ENCODE measurements at places on chromosomes 7 and 10.
A peak's percentile ranks its signal among the peaks of the same experiment; 100 is the strongest.

GRCh38 chr10:60312818-60313588 is 76.7 kb downstream of the ANK3 start:
- no peak for DNase-seq

DNA sequence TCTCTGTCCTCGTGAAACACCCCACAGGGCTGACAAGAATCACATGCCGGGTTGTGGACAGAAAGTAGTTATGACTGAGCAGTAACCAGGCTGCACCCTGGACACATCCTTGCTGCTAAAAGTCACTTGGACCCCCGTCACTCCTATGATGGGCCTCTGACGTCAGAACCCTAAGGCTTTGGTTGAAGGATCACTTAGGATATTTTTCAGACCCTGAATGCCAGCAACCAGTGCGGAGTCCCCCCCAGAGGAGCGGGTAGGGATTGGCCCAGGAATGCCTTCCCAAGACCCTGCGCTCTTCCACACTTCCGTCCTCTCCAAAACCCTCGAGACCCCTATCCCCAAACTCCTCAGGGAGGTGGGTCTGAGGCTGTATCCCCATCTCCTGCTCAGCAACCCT is 52.1 kb downstream of the CFAP46 start:
- no peak for DNase-seq

DNA sequence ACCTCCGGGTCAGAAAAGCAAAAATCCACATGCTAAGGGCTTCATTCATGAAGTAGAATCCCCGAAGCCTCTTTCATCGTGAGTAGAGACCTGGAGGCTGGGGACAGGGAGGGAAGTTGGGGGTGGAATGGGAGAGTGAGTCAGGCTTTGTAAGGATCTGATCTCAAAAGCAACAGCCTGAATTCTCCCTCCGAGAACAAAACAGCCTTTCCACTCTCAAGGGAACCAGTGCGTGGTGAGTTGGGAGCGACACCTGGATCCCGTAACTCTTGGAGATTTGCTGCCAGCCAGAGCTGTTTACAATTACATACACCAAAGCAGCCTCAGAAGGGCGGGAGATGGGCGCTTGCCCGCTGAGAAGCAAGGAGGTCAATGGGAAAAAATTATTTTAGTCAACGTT is 10.8 kb downstream of the AFAP1L2 start:
- DNase-seq = peak; percentile 45

GRCh38 chr7:119395024-119395423 is 878.0 kb upstream of the KCND2 start:
- no peak for DNase-seq

- no peak for DNase-seq
Measured at GRCh38 chr7:41047211-41047610, 655.7 kb downstream of the INHBA start.

- peak; percentile 53 for DNase-seq
Measured at GRCh38 chr10:32077896-32078485, 21.8 kb upstream of the KIF5B start.

GRCh38 chr7:99594948-99595745 is 2.9 kb upstream of the TMEM225B start:
- DNase-seq = no peak

DNA sequence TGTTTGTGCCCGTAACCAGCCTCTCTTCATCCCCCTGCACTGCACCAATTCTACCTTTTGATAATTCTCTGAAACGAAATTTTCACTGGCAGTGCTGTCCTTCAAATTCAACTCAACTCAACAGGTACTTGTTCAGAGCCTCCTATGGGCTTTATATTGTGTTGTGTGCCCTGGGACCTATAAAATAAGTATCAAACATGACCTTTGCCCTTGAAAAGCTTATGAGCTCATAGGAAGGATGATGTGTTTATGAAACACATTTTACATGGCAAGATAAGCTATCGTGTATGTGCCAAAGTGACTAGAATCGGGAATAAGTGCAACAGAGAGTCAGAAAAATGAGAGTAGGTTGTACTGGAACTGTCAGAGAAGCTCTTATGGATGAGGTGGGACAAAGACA is 923.5 kb downstream of the LRMDA start:
- no peak for DNase-seq

DNA sequence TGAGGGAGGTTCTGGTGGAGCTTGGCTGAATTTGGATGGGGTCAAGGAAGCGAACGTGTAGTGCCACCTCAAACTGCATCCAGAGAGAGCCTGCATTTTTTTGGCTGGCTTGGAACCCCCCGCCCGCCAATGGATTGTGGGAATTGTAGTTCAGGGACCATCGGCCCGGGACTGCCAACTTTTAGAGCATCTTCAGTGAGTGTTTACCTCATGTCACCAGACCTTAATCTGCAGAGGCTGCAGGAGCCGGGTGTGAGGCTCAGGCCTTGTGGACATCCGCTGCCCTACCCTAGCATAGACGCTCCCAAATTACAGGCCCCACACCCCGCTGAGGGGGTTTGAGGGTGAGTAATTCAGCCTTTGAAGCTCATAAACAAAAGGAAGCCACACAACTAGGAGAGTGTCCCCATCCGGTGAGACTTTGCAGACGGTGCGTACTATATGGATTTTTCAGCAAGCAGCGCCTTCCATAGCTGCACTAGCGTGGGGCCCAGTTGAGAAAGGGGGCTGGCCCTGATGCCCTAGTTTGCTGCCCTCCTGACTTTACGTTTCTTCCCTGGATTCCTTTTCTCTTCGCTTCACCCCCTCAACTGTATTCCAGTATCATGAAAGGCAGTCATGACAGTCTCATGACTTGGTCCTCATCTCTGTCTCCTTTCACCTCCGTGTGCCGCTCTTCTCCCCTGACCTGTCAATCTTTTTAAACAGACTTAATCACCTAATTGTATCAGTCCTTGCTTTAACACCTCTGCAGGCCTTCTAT is 717 bp downstream of the CNPY4 start:
- peak; percentile 76 for DNase-seq

DNA sequence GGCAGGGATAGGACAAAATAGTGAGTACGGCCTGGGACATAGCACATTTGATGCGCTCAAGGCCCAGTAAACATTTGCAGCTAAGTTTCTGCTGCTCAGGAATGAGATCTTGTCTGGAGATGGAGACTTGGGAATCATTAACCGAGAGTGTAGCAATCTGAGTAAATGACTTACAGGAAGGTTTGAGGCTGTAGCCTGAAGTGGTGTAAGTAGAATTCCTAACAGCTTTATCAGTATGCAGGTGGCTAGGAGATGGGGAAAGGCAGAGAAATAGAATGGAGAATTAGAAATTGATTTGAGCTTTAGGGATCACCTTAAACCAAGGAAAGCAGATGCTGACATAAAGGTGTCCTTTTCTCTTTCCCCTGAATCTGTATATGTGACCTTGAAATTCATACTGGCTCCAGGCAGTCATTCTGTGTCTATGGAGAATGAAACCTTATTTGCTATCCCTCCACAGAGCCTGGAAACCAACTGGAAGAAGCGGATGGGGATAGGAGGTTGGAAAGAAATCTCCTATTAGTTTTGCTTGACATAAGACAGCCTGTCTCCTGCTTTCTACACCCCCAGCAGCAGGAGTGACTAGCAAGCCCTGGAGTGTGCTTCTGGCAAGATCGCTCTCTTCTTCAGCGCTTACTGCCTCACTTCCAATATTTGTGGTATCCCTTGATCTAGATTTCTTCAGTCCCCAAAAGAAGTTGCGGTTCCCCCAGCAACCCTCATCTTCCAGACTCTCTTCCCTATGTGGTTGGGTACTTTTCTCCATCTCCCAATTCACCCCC is 6.4 kb upstream of the PON2 start:
- DNase-seq = no peak

- no peak for DNase-seq
Measured at GRCh38 chr10:77228559-77228958, 409.0 kb downstream of the KCNMA1 start.

GRCh38 chr10:126063353-126063791 is 167.0 kb downstream of the FANK1 start:
- DNase-seq = peak; percentile 83

DNA sequence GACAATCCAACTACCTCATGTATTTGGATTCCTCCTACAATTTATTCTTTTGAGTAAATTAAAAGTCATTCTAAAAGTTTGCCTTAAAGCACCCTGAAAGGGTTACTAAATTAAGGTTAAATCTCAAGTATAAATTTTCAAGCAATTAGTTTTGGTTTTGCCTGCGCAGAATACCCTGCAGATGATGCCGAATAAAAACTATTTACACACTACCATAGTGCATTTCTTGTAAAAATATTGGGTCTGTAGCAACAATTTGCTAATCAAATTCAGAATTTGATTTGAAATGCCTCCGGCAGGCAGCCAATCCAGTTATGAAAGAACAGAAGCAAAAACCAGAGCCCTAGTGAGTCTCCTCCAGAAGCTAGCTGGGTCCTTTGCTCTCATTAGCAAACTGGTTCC is 122.2 kb downstream of the TWIST1 start:
- DNase-seq = no peak

DNA sequence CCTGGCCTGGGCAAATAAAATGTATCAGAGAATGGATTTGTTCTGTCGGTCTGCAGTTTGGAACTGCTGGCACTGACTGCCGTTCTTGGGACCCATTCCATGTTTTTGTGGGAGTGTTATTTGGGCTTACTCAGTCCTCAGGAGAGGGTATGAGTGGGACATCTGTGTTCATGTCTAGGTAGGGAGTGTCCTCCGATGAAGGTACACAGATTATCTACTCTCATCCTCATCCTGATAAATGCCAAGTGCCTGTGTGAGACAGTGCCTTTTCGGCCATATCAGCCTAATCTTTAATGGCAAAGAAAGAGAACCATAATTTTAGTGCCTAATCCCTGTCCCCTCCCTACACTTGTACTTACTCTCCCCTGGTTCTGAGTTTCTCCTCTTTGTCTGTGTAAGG is 409.4 kb downstream of the REEP3 start:
- DNase-seq = no peak

DNA sequence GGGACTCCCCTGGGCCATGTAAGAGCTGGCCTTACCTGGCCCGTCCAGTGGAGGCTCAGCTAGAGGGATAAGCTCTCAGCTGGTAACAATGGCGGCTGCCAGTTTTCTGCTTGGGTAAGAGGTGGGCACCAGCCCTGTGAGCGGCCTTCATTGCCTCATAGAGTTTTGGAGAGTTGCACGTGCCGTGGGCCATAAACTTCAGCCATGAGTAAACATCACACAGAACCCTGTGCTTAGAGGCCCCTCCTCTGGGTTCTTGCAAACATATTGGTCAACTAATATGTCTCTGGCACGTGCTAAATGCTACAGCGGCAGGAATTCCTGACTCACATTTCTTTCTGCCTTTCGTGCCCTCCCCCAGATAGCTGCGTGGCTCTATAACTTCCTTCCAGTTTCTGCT is 103.9 kb upstream of the LEP start:
- DNase-seq = no peak

DNA sequence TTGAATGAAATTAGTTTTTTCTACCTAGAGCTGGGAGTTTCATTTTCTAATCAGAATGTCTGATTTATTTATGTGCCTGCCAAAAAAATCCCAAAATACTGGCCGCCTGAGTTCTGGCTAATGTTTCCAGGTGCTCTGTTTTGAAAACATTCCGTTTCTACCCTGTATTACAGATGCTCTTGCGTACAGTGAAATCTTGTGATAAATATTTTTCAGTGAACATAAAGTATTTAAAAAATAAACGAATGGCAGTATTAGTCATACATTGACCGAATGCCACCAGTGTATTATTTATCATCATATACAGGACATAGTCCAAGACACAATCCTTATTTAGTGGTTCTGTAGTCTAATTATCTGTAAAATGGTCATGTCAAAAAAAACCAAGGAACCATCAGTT is 102.8 kb downstream of the KAT6B start:
- DNase-seq = no peak

DNA sequence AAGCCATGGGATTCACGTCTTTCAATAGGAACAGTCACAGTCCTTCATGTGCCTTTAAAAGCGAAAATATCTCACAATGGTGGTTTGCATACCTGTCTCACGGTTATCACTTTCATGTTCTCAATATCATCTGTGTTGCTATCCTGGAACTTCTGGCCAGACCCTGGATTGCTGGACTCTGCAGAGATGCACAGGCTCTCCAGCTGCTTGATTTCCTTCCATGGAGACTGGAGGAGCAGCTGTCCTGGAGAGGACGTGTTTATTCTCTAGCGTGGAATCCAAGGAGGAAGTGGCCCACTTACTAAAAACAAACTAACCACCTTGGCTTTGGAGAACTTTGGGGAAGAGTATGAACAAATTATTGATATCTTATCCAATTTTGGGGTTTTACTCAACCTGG is 16.5 kb downstream of the BTBD16 start:
- no peak for DNase-seq

- DNase-seq = no peak
Measured at GRCh38 chr7:27611059-27611458, 51.6 kb downstream of the HIBADH start.

DNA sequence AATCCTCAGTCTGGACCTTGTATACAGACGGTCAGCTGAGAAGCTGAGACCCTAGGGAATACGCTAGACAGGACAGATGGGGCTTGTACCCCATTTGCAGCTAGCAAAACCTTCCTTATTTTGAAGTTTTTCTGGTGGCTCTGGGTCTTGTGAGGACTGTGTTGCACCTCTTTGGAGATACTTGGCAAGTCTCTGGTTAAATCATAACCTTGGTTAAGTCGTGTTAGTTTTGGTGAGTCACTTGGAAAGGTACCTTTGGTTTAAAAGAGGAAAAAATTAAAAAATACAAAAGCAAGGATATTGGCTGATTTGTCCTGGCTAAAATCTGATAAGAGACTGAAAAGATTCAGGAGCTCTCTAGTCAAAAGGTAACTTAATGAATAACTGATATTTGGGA is 140.6 kb downstream of the COBL start:
- DNase-seq = no peak

DNA sequence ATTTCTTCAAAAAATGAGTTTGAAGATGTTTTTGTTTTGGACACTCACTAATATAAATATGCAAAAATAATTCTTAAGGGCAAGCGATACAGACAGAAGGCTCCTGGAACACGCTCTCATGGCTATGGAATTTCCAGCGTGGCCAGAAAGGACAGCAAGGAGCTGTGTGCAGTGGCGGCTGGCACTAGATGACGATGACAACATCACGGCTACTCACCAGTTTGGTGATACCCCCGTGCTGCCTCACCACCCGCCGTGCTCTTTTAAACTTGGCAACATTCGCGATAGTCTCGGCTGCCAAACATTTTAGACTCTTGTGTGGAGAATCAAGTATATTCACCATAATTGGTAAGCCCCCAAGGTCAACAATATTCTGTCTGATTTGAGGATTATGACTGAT is 54.9 kb downstream of the ODAD2 start:
- DNase-seq = no peak

GRCh38 chr7:90007001-90007654 is 147.1 kb upstream of the STEAP1 start:
- no peak for DNase-seq

GRCh38 chr7:2259480-2259879 is 17.5 kb downstream of the NUDT1 start:
- no peak for DNase-seq

GRCh38 chr10:105042906-105043552 is 401.9 kb downstream of the SORCS3 start:
- no peak for DNase-seq

Data from SJCRH30 (cell line).